Left kidney (tissue), 8 donors: ENCODE measurements at places on chromosomes 6 and 20. TPM values are rescaled to one million over a fixed set of nuclear protein-coding genes. Genes with fewer than 3 reads are reported as not detected.

DNA sequence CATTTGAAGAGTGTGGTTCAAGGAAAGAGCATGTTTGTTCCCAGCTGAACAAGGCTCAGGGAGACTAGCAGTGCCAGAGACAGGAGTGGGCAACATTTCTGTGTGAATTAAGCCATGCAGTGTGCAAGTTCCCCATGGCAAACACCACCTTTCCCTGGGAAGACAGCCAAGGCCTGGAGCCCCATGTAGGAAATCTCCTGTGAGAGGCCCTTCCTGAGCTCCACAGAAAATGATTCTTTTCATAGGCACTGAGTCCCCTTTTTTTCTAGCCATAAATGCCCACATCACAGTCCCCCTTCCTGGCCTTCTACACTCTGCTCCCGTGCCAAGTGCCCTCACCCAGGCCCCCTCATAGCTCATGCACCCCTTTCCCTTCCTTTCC, 11.8 kb upstream of the TRAM2 start:
- no peak for DNase-seq

- no peak for DNase-seq
Measured at GRCh38 chr6:101630941-101631340, 237.4 kb downstream of the GRIK2 start.

DNA sequence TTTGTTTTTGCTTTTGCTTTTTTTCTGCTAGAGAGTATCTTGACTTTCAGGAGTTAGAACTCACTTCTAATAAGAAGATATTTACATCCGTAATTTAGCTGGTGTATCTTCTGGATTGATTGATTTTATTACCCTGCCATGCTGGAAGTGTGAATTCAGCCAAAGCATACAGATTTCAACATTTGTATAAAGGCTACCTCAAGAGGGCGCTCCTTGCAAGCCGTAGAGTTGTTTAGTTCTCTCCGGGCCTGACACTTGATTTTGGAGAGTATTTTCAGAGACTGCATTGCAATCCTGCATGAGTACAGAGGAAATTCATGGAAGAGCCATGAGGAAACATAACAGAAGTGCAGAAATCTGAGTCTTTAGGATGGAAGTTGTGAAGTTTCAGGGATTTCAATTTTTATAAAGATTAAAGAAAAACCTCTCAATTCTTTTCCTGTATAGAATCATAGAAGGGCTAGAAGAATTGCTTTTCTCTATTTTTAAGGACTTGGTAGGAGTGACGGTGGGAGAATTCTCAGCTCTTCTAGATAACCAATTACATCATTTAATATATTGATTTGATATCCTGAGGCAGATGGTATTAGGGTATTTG, 66.7 kb upstream of the TIAM2 start:
- peak; percentile 81 for DNase-seq

DNA sequence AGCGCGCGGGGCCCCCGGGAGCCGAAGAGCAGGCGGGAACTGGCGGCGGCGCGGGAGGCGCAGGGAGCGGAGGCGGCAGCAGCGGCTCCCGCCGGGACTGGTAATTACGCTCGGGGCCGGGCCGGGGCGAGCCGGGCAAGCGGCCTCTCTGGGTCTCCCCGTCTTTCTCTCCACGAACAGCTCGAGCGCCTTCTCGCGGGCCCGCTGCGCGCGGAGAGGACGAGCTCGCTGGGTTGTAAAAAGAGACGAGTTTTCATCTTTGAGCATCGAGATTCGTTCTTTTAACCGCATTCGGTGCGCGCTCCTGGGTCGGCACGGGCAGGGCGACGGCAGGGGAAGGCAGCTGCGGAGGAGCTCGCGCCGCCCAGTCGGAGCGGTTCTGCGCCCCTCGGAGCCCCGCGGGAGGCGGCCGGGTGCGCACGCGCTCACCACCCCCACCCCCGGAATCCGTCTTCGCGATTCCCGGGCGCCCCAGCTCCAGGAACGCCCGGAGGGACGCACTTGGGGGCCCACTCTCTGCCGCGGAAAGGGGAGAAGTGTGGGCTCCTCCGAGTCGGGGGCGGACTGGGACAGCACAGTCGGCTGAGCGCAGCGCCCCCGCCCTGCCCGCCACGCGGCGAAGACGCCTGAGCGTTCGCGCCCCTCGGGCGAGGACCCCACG, 38.0 kb downstream of the YTHDF1 start:
- DNase-seq: no peak

- no peak for DNase-seq
Measured at GRCh38 chr6:91824331-91824730, 1237.5 kb upstream of the MAP3K7 start.

DNA sequence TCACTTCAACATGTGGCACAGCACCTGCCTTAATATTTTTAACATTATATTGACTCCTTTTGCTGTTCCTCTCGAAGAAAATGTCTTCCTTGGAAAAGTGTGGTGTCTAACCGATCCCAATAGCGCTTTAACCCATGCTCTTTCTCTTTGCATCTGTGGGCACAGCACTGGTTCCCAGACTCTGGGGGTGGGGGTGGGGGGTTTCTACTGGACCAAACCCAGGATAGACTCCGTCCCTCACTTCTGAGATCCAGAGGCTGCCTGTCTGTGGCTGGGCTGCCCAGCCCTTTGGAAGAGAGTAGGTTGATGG, 3.9 kb upstream of the ZNF292 start:
- DNase-seq: no peak

The TULP1 gene
- polyA plus RNA-seq: 1.7 TPM

The TAB2 gene
- polyA plus RNA-seq: 98.7 TPM

- no peak for DNase-seq
Measured at GRCh38 chr20:20744170-20744725, 31.8 kb upstream of the RALGAPA2 start.

DNA sequence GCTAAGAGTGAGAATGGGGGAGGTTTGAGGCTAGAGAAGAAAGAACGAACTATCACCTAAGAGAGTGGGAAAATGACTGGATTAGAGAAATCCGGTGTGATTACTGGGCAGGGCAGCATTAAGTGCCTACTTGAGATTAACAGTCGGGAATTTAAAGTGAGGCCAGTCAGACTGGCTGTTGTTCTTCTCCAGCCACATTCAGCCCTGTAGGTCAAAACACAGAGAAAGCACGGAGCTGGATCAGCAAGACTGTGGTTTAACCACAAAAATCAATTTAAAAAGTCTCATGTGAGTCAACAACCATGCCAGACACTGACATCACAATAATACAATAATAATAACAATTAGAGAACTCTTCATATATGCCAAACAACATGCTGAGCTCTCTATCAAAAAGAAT, 301.9 kb upstream of the SGK1 start:
- no peak for DNase-seq

The CALHM4 gene
- polyA plus RNA-seq: 1.4 TPM

DNA sequence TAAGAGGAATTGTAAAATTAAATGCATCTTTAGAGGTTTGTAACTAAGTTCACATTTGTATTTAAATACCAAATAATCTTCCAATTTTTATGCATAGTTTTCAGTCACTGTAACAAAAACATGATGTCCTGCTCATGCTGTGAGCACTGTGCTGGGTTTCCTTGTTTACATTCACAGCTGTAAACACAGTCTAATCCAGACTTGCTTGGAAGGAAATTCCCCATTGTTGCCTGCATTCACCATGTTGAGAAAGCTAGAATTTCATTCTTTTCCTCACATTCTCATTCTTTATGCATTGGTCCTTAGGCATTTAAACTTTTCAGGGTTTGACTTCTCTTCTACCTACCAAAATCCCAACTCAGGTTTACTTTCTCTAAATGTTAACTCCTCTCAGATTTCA, 242.0 kb upstream of the TBX18 start:
- DNase-seq: no peak

DNA sequence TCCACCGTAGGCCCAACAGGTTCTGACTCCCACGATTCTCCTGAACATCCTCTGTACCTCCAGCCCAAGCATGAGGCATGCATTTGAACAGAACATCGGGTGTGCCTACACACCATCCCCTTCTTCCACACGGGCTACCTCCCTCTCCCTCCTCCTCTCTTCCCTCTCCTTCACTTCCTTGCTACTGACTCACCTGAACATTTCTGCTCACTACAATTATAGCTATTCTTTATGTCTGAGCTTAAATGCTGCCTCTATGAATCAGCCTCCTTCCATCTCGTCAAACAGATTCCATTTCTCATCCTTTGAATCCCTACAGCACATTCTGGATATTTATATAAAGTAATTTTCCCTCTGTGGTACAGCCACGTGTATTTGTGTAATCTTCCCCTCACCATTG, 71.4 kb upstream of the MYLIP start:
- DNase-seq: no peak

The F13A1 gene
- polyA plus RNA-seq: 14.9 TPM

- no peak for DNase-seq
Measured at GRCh38 chr6:134714679-134715078, 235.2 kb downstream of the ALDH8A1 start.

GRCh38 chr20:48761874-48762273, 65.9 kb downstream of the PREX1 start:
- DNase-seq: no peak

- no peak for DNase-seq
Measured at GRCh38 chr20:723756-724155, 44.5 kb downstream of the SLC52A3 start.

GRCh38 chr20:1307571-1307971, 21.4 kb downstream of the SDCBP2 start:
- DNase-seq: no peak

- DNase-seq: no peak
Measured at GRCh38 chr6:43797919-43798318, 27.9 kb downstream of the VEGFA start.

GRCh38 chr6:152705327-152705726, 7.6 kb downstream of the MYCT1 start:
- no peak for DNase-seq

- DNase-seq: no peak
Measured at GRCh38 chr20:49569411-49570115, 1.6 kb upstream of the PTGIS start.

The RIPPLY2 gene
- not detected for polyA plus RNA-seq

The MATN4 gene
- 0.25 TPM for polyA plus RNA-seq

The CCN6 gene
- 2.7 TPM for polyA plus RNA-seq

DNA sequence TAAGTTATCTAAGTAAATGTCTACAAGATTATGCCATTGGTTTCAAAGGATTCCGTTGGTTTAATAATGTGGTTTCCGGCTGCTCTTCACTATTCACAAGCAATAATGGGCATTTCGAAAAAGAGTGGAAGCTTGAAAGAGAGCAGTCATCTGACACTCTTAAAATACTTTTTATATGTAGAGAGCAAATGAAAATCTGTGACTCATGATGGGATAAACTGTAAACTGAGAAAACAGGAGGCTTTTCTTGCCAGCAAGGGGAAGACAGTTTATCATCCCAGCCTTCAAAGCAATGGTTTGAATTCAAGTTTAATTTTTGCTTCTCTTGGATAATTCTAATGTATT, 145.7 kb downstream of the KHDC1L start:
- no peak for DNase-seq

DNA sequence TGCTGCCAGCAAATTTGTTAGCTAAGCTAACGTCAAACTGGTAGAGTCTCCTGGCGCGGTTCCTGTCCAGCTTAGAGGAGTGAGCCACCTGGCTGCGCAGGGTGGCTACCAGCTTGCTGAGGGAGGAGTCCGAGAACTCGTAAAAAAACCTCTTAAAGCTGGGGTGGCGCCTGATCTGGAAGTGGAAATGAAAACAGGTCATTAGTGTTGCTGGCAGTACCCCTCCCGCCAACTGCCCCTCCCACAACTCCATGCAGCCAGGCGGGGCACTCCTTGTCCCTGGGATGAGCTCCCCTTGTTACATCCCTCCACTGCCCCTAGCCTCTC, 17.3 kb downstream of the BNIP5 start:
- DNase-seq: no peak

- peak; percentile 90 for DNase-seq
Measured at GRCh38 chr6:25962149-25963127, at the start of gene TRIM38. TSS of gene TRIM38 (plus strand) at chr6:25962802. CDS start at chr6:25966523, 3,721 bp downstream.

The PROKR2 gene
- not detected for polyA plus RNA-seq

The MEP1A gene
- not detected for polyA plus RNA-seq

GRCh38 chr6:44771647-44772415, 384.3 kb downstream of the CDC5L start:
- no peak for DNase-seq

DNA sequence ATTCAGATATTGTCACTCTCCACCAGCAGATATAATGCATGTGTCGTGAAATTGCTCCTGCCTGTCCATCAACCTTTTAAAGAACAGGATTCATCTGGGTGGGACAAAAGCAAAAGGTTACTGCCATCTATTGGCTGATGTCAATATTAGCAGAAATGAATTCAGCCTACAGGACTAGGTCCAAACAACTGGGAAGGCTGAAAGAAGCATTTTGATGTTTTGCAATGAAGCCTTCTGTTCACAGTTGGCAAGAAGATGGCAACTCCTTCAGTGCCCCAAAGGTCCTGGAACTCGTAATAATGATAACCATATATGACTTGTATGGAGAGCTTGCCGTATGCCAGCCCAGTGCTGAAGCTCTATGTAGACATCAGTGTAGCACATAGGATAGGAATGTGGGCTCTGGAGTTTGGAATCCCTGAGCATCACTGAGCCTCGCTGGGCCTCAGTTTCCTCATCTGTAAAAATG, 7.5 kb downstream of the BCAS1 start:
- no peak for DNase-seq

The PNPLA1 gene
- polyA plus RNA-seq: 2.5 TPM

The LY6G6F gene
- 0.32 TPM for polyA plus RNA-seq

DNA sequence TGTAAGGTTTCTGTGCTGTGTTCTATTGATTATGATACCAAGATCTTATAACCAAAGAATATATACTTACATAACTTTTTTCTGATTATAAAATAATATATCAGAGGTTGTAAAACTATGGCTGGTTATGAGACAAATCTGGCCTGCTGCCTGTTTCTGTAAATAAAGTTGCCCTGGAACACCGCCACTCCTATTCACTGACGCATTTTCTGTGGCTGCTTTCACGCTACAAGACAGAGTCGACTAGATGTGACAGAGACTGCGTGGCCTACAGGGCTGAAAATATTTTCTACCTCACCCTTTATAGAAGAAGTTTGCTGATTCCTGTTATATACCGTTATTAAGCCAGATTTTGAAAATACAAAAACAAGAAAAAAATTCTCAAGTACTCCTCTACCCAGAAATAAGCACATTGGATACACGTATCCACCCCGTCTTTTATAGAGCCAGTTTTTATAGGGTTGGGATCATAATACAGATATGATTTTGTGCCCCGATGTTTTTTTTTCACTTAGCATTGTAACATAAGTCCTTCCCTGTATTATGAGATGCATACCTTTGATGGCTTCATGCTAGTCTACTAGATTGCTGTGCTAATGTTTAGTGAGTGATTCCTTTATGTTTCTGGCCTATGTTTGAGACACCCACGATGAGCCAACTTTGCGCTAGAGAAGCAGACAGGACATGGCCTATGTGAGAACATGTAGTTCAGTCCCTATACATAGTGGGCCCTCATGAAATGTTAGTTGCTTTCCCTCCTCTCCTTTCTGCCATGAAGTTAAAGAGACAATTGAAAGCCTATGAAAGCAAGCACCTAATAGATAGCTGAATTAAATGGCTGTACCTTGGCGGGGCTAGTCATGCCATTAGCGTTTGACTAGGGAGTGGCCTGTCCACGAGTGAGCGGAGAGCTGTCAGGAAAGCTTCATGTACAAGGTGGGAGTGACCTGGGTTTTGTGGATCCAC, 98.1 kb upstream of the KCNK16 start:
- DNase-seq: no peak

The VGLL2 gene
- polyA plus RNA-seq: not detected
